ENCODE measurements at places on chromosomes 2 and 18. TPM values are rescaled to one million over a fixed set of nuclear protein-coding genes. Genes with fewer than 3 reads are reported as not detected.

GRCh38 chr2:123971564-123972318, 53.3 kb upstream of the CNTNAP5 start:
- DNase-seq = no peak

- DNase-seq = peak; percentile 35
Observed at GRCh38 chr2:70132244-70133126, 45.2 kb downstream of the PCBP1 start.

DNA sequence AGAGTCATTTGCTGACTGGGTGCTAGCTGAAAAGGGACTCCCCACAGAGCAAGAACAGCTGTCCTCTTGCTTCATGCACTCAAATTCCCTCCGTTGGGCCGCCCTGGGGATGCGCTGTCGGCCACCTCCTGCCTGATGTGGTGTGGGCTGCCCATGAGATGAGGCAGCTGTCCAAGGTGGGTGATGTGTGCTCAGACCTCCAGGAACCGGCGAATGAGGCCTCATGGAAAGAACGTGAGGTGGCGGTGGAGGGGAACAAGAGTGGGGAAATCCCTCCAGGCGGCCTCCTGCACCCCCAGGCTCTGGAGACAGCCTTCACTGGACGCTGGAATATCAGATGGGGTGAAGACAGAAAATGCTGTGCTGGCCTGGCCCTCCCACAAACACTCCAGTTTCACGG, 79.8 kb downstream of the LONRF2 start:
- no peak for DNase-seq

DNA sequence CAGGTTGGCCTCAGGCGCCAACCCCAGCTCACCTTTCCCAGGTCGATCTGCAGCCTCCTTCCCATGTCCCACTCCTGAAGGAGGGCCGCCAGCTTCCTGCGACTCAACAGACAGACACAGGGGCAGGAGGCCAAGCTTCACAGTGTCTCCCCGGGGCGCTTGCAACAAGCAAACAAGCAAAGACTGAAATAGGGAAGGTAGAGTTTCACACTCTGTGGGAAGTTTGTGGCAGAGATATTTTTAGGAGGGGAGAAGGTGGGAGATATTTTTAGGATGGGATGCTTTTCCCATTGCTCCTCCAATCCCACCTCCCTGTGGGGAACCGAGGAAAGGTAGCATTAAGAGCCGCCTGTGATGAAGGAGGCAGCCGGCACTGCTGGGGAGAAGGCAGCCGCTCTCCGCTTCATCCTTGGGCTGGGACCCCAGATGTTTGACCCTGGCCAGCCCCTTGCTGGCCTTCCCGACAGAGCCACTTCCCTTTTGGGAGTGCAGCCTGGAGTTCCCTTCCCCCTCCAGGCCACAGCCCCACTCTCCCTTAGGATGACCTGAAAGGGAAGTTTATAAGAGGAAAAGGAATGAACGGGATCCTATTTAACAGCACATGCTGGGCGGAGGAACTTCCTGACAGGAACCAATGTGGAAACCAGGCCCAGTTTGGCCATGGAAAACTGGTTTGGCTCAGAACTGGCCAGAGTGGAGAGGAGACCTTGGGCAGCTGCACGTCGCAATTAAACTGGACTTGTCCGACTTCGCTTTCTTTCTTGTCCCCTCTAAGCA, 142.2 kb upstream of the SMAD2 start:
- DNase-seq = no peak

DNA sequence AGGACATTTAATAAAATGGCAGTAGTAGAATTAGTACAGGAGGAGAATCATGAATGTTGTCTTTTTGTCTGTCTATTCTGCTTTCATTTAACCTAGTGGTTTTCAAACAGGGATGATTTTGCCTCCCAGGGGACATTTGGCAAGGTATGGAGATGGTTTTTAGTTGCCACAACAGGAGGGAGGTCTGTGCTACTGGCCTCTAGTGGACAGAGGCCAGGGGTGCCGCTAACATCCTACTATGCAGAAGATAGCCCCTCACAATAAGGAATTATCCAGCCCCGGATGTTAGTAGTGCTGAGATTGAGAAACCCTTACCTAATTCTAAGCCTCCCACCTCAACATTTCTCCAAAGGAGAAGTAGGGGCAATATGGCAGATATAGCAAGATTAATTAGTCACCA, 18.3 kb downstream of the FASTKD2 start:
- no peak for DNase-seq

GRCh38 chr2:172905937-172906811, 169.5 kb upstream of the MAP3K20 start:
- no peak for DNase-seq

The TMEM37 gene
- not detected for total RNA-seq

The PDE11A gene
- total RNA-seq = 0.10 TPM

DNA sequence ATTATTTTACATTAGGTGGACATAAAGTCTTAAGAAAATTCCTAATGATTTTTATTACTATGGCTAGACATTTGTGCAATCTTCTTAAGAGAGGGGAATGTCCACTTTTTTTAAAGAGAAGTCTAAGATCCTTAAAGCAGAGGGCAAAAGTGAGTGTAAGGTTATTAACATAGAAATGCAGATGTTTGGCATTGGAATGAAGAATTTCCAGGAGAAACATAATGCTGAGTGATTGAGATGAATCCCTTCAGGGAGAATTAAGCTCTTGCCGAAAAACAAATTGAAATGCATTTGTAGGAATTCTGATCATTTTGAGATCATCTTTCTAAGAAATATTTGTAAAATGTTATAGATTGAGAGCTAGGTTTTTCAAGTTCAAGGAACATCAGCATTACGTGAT, 15.0 kb downstream of the FAM124B start:
- no peak for DNase-seq

The GALNT13 gene
- total RNA-seq = 0.35 TPM

GRCh38 chr2:71275939-71276310, 49.0 kb upstream of the PAIP2B start:
- no peak for DNase-seq

- no peak for DNase-seq
Observed at GRCh38 chr2:43538034-43538670, 57.7 kb downstream of the THADA start.

DNA sequence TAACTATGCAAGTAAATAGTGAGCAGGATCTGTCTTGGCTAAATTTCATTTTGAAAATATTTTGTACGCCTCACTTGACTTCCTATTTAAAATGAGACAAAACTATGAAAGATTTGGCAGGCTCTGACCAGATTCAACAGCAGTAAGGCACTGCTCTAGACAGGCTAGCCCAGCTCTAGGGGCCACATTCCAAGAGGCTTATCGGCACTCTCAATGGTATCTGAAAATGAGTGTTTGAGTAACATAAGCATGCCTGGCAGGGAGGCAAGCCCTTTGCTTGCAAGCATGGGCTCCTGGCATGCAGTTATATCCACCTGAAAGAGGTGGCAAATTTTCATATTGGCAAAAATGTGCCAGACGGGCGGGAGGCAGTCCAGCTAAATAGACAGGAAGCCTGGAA, 10.5 kb downstream of the CAPN13 start:
- DNase-seq = no peak

DNA sequence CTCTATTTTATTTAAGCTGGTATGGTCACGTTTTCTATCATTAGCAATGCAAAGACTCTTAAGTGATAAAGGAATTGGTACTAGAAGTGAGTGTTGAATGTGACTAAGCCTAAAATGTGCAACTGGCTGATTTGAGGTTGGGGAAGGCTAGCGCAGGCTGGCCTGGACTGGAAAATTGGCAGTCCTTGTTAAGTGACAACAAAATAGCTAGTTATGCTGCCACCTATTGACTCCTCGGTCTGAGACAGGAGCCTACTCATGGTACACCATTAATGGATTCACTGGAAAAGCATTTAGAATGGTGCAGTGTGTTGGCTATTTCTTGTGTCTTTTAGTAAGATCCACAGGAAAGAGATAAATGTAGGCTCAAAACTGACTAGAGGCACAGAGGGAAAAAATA, 5.7 kb upstream of the WIPF1 start:
- DNase-seq = peak; percentile 45

The PROKR1 gene
- total RNA-seq = 0.52 TPM

The SKA1 gene
- total RNA-seq = 37.5 TPM

The C2orf80 gene
- total RNA-seq = not detected

The SPATA3 gene
- not detected for total RNA-seq

The NT5C1B gene
- total RNA-seq = not detected

GRCh38 chr2:185757356-185757755, 18.8 kb downstream of the FSIP2 start:
- no peak for DNase-seq

The RAX gene
- not detected for total RNA-seq

The VWA3B gene
- not detected for total RNA-seq

DNA sequence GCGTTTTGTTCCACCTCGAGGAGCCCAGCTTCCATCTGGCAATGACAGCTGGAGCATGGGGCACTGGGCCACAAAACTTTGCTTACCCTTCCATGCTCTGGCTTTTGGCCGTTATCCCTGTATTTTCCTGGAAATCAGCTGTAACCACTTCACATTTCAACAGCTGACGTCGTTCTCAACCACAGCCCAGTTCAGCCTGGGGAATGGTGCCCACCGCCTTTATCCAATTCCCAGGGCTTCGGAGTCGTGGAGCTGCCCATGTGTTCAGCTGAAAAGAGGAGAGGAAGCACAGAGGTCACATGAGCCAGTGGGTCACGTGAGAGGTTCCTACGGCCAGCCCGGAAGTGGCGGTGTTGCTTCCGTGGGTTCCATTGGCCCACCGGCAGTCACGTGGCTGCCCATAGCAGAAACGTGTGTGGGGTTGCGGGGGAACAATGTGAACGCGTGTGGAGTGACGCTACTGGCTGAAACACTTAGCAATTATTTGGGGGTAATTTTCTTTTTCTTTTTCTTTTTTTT, 16.7 kb upstream of the EDAR start:
- no peak for DNase-seq

The TRIB2 gene
- total RNA-seq = 5.0 TPM

The SP3 gene
- total RNA-seq = 84.7 TPM

DNA sequence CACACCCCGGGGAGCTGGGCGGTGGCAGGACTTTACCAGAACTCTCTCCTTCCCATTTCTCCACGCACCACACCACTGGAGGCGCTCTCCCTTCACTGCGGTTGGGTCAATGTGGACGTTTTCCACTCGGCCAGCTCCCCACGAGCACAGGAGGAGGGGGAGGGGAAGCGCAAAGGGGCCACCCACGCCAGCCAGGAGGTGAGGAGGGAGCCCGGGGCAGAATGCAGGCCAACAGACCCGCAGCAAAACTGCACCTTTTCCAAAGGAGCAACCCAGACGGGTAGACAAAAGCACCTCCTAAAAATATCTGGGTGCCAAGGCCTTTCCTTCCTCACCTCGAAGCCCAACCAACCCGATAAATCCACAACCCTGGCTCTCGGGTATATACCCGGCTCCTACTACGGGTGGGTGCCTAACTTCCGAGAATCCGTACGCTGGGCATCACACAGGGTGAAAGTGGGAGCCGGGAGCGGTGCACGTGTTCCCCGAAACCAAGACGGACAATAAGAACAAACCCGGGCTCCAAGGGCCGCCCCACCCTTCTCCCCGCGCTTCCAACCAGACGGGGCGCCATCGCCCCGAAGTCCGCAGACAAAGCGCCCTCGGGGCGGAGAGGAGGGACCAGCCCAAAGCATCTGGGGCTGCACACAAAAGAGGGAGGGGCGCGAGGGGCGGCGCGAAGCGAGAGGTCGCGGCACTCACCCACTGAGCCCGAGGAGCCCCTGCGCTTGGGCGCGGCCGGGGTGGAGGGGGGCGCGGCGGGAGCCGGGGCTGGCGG, 1.0 kb downstream of the RTN4 start:
- DNase-seq = peak; percentile 76

DNA sequence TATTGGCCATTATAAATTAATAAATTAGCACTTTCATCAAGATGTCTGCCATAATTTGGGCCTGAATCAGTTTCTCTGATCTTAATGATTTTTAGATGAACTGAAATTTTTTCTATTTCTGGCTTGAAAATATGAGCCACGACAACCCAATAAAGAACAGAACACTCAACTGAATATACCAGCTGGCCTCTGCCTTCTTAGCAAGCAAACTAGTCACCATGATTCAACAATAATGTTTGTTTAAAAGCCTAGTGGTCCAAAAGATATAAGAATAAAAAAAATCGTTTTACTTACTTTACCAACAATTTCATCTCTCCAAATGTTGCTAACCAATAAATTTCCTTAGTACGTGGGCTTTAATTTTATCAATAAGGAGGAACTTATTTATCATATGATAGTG, 66.7 kb upstream of the TTN start:
- no peak for DNase-seq

GRCh38 chr2:240579771-240580614, 6.5 kb upstream of the CAPN10 start:
- peak; percentile 72 for DNase-seq

GRCh38 chr2:67842375-67842959, 220.3 kb downstream of the C1D start:
- no peak for DNase-seq

GRCh38 chr2:71555798-71556454, 102.6 kb downstream of the DYSF start:
- no peak for DNase-seq

The MTLN gene
- 98.0 TPM for total RNA-seq

The CCDC85A gene
- not detected for total RNA-seq

All from activated naive CD8-positive, alpha-beta T cell treated with anti-CD3 and anti-CD28 coated beads for 36 hours (primary cell).